ENCODE measurements at places on chromosomes 2 and 18.

DNA sequence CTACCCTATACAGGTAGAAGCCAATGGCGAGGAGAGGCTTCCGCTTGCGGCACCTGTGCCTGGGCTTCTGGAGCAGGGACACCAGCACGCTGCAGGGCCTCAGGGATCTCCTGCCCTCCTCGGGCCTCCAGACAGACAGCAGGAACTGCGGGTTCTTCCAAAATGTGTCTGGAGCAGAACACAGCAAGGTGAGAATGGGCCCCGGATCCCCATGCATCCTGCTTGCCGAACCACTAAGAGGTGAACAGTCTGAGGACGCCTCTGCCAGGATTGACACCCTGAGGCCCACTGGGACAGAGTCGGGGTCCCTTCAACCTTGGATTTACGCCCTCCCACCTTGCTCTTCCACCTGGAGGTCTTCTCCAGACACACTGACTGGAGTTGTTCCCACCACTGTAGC lies 25.4 kb downstream of the CAPN14 start:
- no peak for DNase-seq

GRCh38 chr2:9519250-9519649 lies 36.4 kb downstream of the ADAM17 start:
- DNase-seq = no peak

- no peak for DNase-seq
Observed at GRCh38 chr2:174688079-174688478, 76.2 kb downstream of the CHRNA1 start.

GRCh38 chr2:104412384-104412783 lies 441.5 kb upstream of the POU3F3 start:
- peak; percentile 25 for DNase-seq

GRCh38 chr18:27363872-27364271 lies 178.8 kb upstream of the CHST9 start:
- peak; percentile 31 for DNase-seq

DNA sequence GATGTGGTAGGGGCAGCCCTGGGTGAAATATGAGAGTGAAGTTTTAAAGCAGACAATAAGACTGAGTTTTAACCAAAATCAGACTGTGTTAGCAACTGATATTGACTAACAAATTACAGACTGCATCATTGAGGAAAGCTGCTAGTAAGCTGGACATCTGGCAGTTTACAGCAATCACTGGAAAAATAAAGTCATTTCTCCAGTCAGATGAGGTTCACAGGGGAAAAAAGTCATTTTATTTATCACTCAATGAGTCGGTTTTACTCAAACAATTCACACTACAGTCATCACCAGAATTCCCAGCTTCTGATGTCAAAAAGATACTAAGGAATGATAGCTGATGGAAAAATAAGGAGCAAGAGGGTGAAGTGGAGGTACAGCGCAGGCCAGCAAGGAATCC lies 10.5 kb upstream of the TMEM177 start:
- DNase-seq = no peak

DNA sequence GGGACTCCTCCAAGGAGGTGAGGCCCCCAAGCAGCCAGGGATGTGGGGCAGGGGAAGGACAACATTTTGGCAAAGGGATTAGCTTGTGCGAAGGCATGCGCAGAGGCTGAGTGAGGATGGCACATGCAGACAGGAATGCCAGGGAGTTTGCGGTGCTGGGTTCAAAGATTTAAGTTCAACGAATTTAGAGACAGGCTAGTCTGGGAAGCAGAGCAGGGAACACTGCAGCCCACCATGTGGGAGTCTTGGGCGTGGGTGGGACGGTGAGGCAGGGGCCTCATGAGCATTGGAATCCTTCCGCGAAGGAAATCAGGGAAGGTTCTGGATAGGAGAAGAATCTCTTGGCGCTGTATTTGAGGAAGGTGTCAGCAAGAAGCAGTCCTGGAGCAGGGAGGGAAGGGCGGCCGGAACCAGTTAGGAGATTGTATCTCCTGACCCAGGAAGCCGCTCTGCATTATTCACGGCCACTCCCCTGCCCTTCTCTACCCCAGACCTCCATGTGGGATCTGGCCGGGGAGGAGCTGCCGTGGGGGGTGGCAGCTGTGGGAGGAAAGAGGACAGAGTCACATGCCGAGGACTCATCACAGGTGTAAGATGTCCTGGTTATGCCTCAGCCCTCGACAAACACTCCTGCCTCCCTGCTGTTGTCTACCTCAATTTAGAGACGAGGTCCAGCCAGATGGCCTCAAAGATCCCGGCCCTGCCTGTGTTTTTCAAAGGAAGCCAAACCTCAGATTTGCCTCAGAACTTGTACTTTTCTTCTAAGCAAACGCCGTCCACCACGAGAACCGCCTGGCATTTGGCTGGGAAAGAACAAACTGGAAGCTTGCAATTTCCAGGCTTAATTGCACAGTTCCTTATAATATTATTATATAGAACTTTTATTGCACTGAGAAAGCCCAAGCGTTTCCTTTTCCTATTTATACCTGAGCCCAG lies 123.7 kb upstream of the SMAD2 start:
- DNase-seq = no peak

DNA sequence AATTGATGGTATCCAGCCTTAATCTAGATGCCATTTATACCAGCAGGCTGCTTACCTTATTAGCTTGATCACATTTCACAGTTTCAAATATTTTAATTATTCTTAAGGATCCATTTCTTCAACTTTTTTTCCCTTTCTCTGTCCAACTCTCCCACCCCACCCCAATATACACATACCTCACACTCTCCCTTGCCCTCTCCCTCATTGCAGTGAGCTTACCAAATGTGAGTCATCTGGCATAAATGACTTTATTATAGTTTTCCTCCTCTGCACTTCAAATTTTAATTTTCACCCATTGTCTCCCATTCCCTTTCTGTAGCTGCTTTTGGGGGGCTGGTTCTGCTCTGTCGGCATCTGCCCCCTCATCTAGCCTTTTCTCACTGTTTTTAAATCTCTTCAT lies 12.9 kb downstream of the HTR2B start:
- no peak for DNase-seq

GRCh38 chr18:55152801-55153200 lies 193.5 kb upstream of the CCDC68 start:
- DNase-seq = no peak

Measured in H4 (cell line).